GM12891 (cell line): ENCODE measurements at places on chromosomes 5 and 9.
A peak's percentile ranks its signal among the peaks of the same experiment; 100 is the strongest.

- no peak for DNase-seq
Measured at GRCh38 chr5:159504106-159504856, 174.0 kb upstream of the IL12B start.

DNA sequence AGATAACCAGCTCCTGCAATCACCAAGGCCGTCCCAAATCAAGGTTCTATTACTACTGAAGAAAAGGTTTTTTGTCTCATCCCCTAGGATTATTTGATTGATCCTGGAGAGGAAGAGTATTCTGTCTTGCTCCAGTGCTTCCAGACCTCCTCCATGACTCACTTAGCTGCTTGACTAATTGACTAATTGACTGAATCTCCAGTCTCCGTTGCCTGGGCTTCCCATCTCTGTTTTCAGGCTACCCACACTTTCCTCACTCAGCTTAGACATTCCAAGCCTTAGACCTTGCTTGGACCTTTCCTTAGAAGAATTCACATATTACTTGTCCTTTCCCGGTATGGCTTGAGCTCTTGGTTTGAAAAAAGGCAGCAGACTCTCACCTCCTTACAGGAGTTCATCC is 60.6 kb downstream of the FRMD3 start:
- DNase-seq = no peak

DNA sequence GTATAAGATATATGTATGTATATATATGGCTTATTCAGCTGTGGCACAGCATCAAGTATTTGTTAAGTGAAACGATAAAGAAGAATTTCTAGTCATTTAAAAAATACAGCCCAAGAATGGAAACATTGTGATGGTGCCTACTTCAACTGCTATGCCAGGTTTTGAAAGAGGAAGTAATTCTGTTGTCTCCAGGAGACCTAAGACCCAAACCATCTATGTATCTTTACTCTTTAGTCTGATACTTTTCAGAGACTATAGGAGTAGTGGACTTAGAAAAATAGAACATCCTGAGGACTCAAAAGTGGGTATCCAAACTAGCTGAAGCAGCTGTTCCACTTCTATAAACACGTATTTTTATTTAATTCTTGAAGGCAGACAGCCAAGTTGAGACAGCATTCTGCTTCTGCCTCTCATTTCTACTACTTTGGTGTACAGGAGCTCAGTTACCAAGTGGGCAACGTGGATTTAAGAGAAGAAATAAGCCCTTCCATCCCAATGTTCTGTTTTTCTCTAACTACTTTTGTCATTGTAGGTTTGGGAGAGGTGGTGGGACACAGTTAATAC is 110.7 kb downstream of the RPS23 start:
- no peak for DNase-seq

DNA sequence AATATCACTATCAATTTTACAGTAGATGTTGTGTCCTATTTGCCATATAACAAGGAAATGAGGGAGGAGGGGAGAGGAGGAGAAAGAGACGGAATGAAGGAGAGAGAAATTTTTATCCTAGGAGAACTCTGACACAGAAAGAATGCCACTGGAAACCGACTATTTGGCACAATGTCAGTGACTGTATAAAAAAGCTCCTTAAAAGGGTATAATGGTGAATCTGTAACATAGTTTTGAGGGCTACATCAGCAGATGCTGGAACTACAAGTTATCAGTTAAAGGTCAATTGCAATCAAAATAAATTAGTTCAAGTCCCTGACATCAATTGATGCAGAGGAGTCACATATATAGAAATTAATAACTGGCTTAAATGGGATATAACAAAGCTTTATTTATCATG is 5.7 kb downstream of the EDIL3 start:
- DNase-seq = no peak

DNA sequence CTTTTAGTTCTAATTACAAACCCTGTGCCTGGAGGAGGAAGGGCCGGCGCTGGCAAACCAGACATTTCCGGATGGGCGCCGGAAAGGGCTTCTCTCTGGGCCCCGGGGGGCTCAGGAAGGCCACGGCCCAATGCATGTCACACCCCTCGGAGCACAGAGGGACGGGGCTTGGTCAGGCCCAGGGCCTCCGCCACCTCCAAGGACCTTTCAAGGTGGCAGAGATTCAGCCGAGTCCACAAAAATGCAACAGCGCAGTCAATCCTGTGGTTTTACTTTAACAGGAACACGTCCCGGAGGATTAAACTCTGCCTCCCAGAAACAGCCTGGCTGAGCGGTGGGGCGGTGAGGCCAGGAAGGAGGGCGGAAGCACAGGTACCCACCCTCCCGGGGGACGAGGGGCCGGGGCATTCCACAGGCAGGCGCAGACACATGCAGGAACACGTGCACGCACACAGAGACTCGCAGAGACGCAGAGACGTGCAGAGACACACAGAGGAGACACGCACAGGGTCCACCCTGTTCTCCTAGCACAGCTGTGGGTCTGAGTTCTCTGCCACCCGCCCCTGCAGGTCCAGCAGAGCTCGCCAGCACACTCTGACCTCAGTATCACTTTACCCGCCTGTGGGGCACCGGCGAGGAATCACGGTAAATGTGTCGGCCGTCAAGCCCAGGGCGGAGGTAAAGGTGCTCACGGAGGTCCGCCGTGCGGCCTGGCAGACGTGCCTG is 23.0 kb downstream of the SLC9A3 start:
- no peak for DNase-seq

GRCh38 chr9:110047955-110048402 is 160.0 kb downstream of the C9orf152 start:
- peak; percentile 24 for DNase-seq
